ENCODE measurements at places on chromosomes 4 and X. TPM values are rescaled to one million over a fixed set of nuclear protein-coding genes. Genes with fewer than 3 reads are reported as not detected.
A peak's percentile ranks its signal among the peaks of the same experiment; 100 is the strongest.

ADH1C gene
- total RNA-seq, result 3.7 TPM

DNA sequence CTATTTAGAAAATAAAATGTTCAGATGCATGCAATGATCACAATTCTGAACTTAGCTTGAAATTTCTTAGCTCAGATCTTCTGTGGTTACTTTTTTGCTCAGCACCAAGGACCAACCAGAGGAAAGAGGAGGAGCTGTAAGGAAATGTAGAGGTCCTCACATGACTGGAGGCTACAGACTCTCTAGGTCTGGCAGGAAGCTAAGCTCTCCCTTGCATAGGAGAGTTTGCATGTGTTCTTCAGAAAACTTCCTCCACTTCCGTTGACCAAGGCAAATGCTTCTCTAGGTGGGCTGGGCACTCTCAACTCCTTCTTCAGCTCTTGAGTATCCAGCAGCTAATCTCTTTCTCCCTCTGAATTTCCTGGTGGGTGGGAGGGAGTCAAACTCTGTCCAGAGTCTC, 119.6 kb downstream of the BTC start:
- DNase-seq, result no peak

DNA sequence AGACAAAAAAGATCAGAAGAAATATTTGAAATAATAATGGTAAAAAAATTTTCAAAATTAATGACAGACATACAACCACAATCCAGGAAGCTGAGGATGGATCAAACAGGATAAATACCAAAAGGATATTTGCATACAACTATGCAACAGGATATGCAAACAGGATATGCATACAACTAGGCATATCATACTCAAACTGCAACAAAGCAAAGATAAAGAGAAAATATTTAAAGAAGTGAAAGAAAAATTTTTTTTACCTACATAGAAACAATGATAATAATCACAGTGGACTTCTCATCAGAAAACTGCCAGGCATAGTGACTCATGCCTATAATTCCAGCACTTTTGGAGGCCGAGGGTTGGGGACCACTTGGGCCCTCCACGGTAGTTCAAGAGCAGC, 11.3 kb upstream of the DHX15 start:
- DNase-seq, result no peak

DNA sequence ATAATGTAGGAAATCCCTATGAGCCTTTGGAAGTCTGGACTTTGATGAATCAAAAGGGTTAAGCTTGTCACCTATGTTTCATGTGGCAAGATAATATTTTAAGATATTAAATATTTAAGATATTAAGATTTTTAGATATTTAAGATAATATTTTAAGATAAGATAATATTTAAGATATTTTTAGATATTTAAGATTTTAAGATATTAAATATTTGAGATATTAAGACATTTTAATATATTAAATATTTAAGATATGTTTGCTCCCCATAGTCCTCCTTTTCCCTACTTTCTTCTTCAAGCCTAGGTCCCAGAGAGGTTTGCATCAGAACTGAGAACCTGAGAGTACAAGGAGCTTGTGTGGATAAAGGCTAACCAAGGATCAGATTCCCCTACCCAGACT, 478.4 kb upstream of the IGFBP7 start:
- DNase-seq, result no peak

- DNase-seq, result no peak
Observed at GRCh38 chr4:145298885-145299284, 118.5 kb upstream of the OTUD4 start.

TMEM150C gene
- 48.8 TPM for total RNA-seq

DNA sequence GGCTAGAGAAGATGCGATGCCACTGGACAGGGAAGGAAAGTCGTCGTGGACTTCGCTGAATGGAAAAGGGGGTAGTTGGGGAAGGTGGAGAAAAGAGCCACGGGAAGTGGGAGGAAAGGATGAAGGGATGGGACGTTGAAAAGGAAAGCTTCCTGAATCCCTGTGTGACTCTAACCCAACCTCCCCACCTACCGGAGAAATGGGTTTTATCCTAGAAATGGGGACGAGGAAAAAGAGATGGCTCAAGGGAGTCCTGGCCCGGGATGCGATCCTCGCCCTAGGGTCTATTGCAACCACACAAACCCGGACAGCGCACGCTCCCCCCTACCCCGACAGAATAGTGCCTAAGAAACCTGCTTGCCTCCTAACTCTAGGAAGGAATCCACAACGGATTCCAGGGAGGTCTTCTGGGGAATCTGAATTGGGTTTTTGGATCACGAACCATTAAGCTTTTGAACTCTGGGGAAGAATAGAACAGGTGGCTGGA, 738 bp upstream of the TSPAN5 start:
- peak; percentile 44 for DNase-seq

FAT1 gene
- total RNA-seq, result 48.8 TPM

DNA sequence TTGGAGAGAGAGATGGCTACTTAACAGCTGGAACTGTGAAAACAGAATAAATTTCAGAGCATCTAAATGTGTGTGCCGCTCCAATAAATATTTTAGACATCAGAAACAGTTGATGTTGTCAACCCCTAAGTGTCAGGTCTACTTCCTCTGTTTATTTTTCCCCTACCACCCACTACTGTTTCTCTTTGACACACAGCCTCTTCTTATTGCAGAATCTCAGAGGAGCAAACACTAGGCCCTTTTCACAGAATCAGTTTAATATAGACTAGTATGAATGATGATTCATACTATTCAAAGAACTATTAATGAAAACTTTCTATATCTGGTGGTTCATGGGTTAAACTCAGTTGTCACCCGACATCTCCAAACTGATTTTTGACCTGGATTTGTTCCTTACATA, 33.9 kb downstream of the NAA11 start:
- DNase-seq, result no peak

DNA sequence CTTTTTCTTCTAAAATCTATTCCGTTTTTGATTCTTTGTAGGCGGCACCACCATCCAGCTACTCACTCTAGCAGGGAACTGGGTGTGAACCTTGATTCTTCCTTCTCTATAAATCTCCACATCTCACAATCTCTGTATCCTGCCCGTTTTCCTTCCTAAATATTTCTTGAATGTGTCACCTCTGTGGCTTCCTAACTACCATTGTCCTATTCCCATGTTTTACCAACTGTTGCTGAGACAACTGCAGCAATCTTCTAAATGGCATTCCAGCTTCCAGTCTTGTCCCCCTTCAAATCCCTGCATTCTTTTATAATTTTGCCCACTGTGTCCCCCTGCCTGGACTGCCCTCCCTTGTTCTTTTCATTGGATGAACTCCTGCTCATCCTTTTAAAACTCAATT, 641.3 kb downstream of the RPA4 start:
- DNase-seq, result no peak

P2RY4 gene
- total RNA-seq, result 0.57 TPM

- DNase-seq, result no peak
Observed at GRCh38 chr4:113537628-113538027, 223.9 kb downstream of the CAMK2D start.

MAGEA12 gene
- total RNA-seq, result not detected

VSIG4 gene
- 10.5 TPM for total RNA-seq

GRCh38 chrX:37785569-37785968, 5.7 kb downstream of the CYBB start:
- no peak for DNase-seq

DNA sequence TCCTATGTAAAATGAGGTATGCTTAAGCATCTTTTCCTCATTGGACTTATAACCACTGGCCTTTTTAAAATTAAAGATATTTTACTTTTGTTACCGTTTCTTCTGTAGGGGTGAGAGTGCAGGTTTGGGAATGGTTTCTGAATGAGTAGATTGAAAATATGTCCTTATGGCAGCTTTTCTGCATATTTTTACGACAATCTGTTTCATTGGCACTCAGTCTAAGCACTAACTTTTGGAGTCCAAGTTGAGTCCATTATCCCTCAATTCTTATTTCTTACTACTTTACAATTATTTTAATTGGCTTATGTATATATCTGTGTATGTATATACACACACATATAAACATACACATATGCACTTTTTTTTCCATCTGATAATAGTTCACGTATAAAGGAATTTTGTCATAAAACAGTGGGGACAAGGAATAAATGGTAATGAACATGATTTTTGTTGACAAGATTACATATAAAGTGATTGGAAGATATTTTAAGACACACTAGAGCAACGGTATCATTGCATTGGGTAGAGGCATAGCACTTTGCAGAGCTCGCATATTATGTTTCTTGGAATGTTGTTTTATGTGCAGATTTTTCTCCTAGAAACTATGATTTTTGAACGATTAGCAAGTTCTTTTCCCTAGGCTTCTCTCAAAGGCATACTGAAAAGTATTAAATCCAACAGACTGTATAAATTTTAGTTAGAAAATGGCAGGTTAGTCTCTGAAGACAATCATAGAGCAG, 133.0 kb downstream of the FAT4 start:
- no peak for DNase-seq

DNA sequence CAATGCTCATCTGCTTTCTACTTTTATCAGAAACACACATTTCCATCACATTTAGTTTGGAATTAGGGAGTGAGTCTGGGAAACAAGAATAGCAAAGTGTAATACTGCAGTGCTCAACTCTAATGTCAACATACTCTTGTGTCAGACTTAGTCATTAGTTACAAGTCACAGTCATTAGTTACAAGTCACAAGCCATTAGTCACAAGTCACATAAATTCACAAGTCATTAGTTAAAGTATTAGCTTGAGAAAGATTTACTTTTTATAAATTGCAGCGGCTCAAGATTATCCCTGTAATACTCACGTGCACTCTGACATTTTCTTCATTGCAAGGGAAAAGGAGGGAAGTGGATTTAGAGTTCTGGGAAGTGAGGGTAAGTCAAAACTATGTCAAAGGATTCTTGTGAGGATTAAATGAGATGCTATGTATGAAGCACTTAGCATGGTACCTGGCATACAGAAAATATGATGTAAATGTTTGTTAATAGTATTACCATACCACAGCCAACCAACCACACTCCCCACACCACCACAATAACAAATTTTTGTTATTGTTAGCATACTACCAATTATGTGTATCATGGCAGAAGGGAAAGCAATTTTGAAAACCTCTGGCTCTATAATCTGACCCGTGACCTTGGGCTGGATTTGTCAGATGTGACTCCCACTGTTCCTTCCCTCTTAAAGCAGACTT, 116.6 kb downstream of the ARHGAP24 start:
- DNase-seq, result no peak

JAKMIP1 gene
- total RNA-seq, result 0.72 TPM

MAEA gene
- total RNA-seq, result 67.6 TPM

DNA sequence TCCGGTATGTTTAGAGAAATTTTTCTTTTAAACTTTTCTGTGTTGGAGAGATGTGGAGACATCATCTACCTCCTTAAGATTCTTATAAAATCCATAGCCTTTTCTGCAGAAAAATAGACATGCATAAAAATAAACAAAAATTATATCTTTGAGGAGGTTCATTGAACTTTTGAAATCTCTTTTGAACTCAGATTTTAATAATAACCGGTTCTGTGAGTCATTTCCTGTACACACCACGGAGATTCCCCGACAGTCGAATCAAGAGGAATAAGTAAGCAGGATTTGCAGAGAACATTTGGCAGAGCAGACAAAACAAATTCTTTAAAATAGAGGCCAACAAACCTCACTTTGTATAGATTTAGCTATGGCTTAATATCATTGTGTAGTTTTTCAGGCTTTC, 918.7 kb upstream of the POU3F4 start:
- DNase-seq, result no peak

DNA sequence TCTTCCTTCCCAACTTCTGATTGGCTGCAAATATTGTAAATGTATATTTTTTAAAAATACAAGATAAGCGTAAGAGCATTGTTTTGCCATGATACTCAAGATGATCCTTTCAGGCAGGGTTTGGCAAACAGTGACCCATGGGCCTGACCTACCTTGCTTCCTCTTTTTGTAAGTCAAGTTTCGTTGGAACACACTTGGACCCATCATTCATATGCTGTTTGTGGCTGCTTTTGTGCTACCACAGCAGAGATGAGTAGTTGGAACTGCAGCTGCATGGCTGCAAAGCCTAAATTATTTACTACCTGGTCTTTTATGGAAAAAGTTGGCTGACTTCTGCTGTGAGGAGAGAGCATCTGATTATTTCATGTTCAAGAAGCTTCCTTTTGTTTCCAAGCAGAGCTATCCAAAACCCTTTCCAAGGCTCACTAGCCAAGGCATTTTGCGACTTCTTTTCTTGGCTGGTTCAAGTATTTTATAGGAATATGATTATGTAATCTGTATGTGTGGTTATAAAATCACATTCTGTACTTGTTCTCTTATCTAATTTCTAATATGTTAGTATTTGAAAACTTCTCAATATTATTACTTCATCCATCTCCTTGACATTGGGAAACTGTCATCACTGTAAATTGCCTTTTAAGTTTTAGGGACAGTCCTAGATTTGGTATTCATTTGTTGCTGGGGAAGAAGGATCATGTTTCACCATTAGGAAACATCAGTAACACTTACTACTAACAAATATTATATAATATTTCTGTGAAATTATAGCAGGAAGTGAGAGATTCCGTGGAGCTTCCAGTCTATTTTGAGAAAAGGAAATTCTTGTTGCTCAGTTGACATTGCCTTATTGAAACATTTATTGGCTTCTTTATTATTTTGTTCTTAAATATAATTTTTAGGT, 109.2 kb downstream of the ARHGAP10 start:
- DNase-seq, result no peak

CLNK gene
- total RNA-seq, result not detected

CFAP47 gene
- 1.00 TPM for total RNA-seq

CXCL6 gene
- 1.5 TPM for total RNA-seq

EXOC1L gene
- total RNA-seq, result not detected

DNA sequence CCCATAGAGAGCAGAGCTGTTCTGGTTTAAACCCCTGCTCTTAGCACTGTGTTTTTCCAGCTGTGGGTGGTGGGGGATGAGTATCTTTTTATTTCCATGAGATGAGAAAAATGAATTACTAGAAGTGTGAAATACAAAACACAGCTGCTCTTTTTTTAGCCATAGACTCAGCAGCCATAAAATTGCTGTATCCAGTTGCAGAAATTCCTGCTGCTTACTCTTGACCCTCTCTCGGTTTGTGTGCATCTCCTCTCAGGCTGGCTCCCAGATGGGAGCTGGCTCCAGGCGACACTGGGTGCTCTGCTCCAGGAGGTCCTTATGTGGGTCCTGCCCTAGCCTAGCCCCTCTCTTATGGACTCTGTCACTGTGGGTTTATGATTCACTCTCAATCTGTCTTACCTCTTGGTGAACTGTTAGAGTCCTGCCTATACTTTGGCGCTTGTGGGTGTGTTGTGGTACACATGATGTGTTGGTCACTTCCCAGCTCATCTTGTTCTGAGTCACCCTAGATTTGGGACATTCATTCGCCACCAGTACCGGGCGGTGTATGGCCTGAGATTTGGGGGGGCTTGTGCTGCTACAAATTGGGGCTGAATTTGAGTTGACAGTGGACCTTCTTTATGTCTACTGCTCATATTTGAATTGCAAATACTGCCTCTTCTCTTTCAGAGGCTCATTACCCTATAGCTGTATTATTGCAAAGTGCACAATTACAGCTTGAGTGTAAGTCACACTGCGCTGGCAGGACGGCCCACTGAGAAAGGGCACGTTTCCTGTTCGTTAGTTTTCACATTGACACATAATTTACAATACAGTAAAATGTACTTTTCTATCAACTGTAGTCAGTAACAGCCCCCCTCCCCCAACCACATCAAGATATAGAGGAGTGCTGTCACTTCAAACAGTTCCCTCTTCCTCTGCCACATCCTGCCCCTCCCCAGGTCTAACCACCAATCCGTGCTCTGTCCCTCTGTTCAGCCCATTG, 46.9 kb upstream of the MSANTD1 start:
- no peak for DNase-seq
